T-helper 2 cell treated with Interferon-gamma antibody and Interleukin-4, amounts not matched to agents 5 μg/mL and 100 μg/mL, for 36 hours (primary cell): ENCODE measurements at places on chromosomes 5 and 9.

GRCh38 chr5:170573660-170574059 lies 69.8 kb downstream of the KCNIP1 start:
- DNase-seq = no peak

DNA sequence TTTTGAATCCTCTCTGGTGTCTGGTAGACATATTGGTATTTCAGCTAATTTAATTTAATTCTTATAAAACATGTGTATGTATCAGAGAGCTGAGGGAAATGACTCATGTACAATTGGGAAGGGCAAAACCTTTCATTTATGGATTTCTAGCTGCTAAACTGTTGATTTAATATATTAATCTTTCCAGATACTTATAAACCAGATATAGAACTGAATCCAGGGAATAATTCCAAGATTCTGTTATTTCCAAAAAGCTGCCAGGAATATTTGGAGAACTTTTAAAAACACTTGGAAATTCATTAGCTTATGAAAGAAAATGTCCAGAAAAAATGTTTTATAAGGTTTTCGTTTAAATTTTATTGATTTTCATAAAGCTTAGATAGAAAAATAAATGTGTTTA lies 295.5 kb downstream of the YTHDC2 start:
- DNase-seq = no peak

DNA sequence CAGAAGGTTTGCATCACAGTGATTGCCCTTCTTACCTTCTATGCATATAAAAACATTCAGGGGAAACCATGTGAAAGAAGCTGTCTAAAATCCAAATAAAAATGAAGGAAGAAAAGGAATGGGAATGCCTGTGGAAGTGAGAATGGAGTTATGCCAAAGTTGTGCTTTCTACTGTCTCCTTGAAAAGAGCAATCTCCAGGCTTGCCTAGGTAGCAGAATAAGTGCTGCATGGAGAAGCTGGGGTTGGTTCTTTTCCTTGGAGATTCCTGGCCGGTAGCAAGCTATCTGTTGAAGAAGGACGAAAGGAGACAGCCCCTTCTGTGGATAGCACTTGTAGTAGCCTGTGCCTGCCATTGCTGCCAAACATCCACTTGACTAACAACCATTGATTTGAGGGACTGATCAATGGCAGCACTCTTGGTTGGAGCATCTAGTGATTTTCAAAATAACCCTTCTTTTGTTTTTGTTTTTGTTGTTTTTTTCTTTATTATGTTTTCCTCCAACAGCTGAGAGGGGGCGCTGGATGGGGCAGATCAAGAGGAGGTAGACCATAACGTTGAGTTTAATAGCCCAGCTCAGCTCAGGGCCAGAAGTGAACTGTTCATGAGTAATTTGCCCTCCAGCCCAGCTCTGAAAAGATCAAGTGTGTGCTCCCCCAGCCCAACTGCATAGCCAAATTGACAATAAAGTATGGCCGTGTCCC lies 1.6 kb downstream of the PLCXD3 start:
- no peak for DNase-seq

GRCh38 chr5:174744896-174745295 lies 20.5 kb downstream of the MSX2 start:
- DNase-seq = no peak

- peak; percentile 46 for DNase-seq
Observed at GRCh38 chr5:77852514-77853352, 76.6 kb upstream of the TBCA start.

GRCh38 chr9:103301051-103301450 lies 305.9 kb downstream of the CYLC2 start:
- DNase-seq = no peak

GRCh38 chr5:51606921-51607320 lies 223.7 kb downstream of the ISL1 start:
- no peak for DNase-seq

DNA sequence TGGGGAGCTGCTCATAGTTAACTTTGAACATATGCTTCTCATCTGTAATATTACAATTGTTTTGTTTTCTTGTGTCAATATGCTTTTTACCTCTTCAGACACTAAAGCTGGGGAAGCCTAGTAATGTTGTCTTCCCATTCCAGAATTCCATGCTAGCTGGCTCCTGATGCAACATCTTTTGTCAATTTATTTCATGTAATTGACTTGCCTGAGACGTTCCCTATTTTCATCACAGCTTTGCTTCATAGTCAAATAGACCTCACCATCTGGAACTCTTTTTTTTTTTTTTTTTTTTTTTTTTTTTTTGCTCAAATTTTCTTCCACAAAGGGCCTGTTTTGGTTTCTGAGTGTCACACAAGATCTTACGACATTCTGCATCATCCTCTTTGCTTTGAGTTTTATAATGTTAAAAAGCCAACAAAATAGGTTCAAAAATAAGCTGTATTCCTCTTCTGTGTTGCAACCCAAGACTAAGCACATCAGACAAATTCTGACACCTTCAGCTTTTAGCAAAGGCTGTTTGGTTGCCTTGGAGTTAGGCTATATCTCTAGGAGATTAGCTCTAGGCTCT lies 235.2 kb downstream of the NR3C1 start:
- DNase-seq = no peak

DNA sequence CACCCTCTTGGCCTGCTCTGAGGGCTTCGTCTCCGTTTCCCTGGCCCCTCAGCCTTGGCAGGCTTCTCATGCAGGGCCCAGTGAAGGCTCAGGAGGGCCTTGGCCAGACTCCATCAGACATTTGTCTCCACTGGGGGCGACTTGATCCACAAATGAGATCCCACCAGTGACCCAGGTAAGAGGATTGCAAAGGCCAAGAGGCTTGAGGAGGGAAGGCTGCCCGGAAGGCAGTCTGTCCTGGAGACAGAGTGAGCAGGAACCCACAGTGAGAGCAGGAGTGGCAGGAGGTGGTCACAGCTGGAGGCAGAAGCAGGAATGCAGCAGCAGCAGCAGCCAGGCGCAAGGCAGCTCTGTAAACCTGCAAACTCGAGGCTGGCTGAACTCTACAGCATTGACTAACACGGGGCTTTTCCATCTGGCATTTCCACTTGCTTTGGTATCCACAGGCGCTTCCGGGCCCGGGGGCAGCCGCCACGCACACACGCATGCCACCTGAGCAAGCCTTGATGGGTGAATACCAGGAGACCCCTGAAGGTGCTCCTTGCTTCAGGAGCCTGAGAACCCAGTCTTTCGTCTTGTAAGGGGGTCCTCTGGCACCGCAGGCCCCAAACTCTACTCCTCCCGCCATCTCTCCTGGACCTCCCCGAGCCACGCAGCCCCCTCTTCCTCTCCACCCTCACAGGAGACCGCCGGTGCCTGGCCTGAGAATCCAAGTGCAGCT lies 14.7 kb downstream of the MGAT1 start:
- DNase-seq = no peak

GRCh38 chr5:145818604-145819003 lies 16.5 kb downstream of the PRELID2 start:
- DNase-seq = no peak

- DNase-seq = no peak
Observed at GRCh38 chr5:133914434-133914833, 54.0 kb downstream of the C5orf15 start.

- no peak for DNase-seq
Observed at GRCh38 chr9:112033237-112034215, 136.9 kb downstream of the UGCG start.

DNA sequence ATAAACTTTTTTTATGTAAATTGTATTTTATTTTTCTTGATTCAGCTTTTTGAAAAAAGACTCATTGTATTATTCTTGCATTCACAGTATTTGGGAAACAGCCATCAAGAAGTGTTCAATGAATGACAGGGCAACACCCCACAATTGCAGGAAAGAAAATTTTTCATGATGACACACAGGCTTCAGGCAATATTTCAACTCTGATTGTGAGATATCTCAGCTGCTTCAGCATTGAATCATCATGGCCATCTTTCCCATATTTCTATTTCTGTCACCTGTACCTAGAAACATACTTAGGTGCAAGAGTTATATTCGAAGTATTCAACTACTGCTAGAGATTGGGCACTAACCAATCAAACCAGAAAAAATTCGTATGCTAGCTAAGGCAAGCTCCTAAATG lies 446.0 kb downstream of the ISL1 start:
- DNase-seq = no peak

GRCh38 chr5:77400645-77401044 lies 91.5 kb downstream of the WDR41 start:
- no peak for DNase-seq

- DNase-seq = no peak
Observed at GRCh38 chr9:91042541-91042940, 240.9 kb downstream of the SYK start.

GRCh38 chr5:1468247-1468612 lies 23.0 kb upstream of the SLC6A3 start:
- DNase-seq = no peak
